CD4-positive, alpha-beta T cell treated with Interleukin-4 for 1 hour (primary cell): ENCODE measurements at places on chromosomes 16 and 17.
A peak's percentile ranks its signal among the peaks of the same experiment; 100 is the strongest.

DNA sequence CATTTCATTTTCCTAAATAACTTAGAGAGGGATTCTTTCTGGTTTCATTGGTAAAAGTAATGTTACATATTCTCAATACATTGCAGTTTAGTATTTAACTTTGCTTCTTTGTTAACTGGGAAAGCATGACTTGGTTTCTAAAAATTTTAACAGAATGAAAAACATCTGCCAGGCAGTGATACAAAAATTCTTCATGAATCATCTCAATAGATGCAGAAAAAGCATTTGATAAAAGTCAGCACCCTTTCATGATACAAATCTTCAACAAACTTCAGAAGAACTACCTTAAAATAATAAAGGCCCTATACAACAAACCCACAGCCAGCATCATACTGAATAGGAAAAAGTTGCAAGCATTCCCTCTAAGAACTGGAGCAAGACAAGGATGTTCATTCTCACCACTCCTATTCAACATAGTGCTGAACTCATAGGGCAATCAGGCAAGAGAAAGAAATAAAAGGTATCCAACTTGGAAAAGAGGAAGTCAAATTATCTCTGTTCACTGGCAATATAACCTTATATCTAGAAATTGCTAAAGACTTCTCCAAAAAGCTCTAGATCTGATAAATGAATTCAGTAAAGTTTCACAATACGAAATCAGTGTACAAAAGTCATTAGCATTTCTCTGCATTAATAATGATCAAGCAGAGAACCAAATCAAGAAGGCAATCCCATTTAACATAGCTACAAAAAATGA lies 50.4 kb downstream of the SLFN5 start:
- no peak for DNase-seq

DNA sequence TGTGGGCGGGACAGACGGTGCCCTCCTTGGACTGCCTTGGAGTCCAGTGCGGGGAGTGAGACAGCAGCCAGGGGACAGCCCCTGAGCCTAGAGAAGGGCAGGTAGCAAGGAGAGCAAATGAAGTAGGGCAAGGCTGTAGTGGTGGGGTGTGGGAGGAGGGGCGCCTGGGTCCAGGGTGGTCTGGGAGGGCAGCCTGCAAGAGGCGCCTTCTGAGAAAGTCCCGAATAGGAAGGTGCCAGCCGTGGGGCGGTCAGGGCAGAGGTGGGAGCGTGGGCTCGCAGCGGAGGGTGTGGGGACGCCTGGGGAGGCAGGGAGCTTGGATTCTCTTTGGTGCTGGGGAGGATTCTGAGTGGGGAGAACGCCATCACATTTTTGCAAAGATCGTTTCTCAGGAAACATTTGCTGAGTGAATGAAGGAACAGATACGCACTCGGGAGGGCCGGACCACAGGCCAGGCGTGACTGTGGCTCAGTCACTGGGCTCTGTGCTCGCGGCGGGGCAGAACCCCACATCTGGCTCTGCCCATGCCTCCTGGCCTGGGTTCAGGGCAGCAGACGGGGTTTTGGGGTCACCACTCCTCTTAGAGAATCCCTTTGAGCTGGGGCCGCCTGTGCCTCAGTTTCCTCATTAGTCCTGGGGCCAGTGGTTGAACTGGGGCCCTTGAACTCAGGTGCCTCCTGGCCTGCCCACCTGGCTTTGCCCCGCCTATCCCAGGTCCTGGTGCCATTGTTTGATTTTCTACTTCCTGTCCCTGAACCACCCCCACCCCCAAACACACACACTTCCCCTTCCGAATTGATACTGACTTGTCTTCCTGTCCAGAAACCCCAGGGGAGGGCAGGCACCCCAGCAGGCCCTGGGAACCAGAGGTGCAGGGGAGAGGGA lies 4.2 kb downstream of the SNN start:
- DNase-seq: peak; percentile 55

- DNase-seq: peak; percentile 58
These were observed 39.5 kb downstream of the VMP1 start for GRCh38 chr17:59746849-59747445.

DNA sequence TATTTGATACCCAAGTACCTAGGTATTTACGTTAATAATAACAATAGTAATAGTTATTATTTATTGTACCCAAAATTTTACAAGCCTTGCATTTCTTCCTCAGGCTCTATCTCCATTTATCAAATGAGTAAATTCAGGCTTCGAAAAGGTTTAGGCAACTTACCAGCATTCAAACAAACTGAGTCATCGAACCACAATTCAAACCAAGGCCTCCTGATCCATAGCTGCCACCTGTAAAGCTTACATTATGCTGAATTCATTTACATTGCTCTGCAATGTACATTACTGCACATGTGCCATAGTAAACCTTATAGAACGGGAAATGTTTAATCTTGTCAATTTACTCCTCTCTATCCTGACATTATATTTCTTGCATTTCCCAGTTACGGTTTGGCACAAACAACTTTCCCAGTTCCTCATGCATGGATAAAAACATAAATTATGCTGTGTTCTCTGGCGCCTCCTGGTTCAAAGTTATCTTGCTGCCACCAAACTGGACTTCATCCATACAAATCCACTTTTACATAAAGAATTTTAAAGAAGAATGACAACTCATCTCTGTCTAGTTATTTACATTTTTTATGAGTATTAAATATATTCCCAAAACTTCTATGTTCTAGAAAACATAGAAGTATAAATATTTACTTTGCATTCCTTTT lies 360.6 kb upstream of the SOX9 start:
- DNase-seq: no peak

- DNase-seq: no peak
These were observed 52.4 kb upstream of the NLK start for GRCh38 chr17:27990100-27990499.

DNA sequence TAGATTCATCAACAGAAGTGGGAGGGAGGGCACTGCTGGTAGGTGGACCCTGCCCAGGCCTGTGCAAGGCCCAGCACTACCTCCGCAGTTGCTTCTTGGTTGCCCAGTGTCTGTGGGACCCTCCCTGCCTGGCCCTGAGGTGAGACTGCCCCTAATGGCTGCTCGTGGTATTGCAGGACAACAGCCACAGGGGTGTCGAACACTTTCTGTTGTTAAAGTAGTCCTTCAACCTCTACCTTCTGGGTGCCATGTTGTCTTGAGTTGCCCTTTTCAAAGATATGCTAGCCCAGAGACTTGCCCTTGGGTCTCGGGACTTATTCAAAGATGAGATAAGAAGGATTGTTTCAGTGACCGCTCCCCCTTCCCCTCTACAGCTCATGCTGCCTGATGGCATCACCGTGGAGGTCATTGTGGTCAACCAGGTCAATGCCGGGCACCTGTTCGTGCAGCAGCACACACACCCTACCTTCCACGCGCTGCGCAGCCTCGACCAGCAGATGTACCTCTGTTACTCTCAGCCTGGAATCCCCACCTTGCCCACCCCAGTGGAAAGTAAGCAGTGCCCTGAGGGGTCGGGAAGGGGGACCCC lies 29.1 kb downstream of the AKAP1 start:
- peak; percentile 57 for DNase-seq

DNA sequence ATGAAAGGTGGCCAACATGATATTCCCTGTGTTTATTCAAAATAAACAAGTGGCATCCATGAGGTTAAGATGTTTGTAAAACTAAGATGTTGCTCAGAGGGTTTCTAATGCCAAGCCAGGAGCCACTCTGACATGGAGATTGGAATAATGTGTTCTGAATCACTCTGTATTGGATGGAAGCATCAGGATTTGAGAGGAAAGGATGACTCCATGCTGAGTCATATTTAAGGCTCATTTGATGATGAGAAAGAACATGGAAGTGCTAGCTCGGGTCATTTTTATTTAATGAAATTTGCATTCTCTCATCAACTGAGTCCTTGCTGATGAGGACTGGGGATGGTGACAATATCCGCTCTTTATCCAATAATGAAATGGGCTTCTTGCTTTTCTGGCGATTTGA lies 6.2 kb downstream of the VAT1L start:
- no peak for DNase-seq

DNA sequence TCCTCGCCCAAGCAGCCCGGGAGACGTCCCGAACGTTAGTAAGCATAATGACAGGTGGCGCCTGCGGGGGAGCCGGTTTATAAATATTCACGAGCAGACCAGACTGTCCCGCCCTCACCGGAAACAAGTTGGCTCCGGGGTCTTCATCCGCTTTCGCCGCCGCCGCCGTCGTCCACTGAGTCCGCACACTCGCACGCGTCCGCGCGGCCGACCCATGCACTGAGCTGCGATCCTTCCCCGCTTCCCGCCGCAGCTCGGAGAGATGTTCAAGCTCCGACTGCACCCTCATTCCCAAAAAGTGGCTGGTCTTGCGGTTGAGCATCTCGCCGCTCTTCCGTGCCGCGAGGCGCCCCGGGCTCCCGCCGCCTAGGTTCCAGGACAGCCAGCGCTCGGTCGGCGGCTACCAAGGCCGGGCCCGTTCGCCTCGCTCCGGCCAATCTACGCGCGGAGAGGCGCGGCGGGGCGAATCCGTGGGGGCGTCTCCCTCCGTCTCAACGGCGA lies 385 bp downstream of the CFAP119 start:
- peak; percentile 34 for DNase-seq

DNA sequence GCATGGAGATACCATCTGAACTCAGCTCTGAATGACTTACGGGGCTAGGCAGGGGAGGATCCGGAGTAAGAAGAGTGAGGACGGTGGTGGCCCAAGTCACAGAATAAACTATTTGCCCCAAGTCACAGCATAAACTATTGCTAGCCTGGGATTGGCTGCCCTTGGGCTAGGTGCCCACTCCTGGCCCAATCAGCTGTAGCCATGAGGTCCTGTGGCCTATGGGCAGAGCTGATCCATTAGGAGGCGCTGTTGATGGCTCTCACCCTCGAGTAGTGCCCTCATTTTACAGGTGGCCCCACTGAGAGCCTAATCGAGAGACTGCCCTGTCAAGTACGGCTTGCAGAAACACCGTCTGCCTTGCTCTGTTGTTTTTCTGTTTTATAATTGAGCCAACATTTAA lies 62.3 kb upstream of the ZNF423 start:
- no peak for DNase-seq

DNA sequence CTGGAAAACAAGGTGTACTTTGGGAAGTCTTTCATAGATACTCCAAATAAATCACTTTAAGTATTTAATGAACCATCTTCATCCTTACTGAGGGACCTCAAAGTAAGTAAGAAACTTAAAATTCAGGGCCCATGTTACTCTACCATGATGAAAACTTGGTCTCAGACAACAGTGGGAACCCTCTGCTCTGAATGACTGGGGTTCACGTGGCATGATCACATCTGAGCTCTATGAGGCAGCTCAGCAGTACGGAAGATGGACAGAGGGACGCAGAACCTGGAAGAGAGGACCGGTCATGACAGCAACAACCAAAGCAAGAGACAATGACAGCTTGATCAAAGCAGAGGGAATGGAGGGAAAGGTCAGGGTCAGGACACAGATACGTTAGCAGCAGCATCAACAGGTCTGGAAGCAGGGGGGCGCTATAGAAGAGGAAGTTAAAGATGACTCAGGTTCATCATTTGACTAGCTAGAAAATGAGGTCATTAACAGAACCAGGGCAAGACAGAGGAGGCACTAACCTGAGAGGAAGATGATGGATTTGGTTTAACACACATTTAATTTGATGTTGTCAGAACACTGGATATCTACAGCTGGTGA lies 9.5 kb downstream of the XPO6 start:
- DNase-seq: no peak

DNA sequence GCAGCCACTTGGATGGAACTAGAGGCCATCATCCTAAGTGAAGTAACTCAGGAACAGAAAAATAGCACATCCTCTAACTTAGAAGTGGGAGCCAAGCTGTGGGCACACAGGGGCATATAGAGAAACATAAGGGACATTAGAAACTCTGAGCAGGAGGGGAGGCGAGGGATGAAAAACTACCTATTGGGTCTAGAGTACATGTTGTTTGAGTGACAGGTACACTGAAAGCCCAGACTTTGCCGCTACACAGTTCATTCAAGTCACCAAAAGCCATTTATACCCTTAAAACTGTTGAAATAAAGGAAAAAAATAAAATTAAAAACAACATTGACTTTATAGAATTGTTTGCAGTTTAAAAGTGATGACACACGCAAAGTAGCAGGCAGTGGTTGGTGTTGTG lies 236.6 kb downstream of the SNX29 start:
- DNase-seq: no peak

DNA sequence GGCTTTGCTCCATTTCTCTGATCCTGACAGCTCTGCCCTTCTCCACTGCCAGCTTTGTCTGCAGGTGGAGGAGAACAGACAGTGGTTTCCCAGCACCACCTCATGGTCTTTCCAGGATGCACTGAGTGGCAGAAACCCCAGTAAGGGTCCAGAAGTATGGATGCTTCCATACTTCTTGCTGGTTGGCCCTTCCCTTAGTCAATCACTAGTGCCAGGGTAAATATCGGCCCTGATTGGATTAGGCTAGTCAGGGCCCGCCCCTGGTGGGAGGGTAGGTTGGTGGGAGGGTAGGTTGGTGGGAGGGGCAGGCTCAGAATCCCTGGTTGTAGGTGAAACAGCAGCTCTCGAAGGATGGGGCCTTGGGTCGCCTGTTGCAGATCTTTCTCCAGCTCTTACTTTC lies 10.2 kb downstream of the RNF213 start:
- peak; percentile 51 for DNase-seq

DNA sequence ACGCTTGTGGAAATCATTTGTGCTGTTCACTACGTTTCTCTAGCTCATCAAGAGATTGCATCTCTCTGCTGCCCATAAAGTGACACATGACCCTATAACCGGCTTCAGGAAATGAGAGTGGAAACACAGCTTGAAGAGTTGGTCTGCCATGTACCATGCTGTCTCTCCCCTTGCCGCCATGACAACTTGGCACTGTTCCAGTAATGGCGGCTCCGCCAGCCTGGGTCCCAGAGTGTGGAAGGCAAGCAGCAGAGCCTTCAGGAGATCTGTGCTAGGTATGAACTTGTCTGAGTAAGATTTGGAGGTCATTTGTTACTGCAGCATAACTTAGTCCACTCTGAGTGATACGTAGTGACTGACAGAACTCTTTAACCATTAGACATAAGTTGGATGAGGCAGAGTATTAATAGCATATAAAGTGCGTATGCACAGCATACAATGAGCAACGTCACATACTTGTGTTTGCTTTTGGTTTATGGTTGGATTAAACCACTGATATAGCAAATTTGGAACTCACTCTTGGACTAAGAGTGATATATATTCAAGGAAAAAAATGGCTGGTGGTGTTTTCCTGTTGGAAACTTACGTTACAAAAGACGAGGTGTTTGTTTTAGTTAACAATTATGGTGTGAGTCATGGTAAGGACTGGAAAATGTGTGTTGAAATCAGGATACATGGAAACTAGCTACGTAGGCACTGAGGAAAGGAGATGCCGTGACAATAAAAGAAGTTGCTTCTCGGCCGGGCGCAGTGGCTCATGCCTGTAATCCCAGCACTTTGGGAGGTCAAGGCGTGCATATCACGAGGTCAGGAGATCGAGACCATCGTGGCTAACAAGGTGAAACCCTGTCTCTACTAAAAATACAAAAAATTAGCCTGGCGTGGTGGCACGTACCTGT lies 24.4 kb upstream of the PMP22 start:
- DNase-seq: no peak

DNA sequence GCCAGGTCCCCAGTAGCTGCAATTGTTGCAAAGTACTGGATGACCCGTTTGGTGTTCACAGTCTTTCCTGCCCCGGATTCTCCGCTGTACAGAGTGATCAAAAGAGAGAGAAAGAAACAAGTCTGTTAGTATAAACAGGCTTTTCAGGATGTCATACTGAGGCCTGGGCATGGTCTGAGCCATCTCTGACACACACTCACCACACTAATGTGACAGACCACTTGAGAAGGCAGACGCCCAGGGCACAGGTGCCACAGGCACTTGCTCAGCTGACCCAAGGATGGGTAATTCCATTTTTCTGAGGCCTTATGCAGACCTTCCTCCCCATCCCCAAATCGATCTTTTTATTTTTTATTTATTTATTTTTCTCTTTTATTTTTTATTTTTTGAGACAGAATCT lies 7.5 kb downstream of the MYH3 start:
- no peak for DNase-seq

- DNase-seq: peak; percentile 43
These were observed 755 bp downstream of the PIEZO1 start for GRCh38 chr16:88784074-88784855.
